Left lobe of liver (tissue), 2 donors: ENCODE measurements at places on chromosomes 3 and 15. TPM values are rescaled to one million over a fixed set of nuclear protein-coding genes. Genes with fewer than 3 reads are reported as not detected.

Gene NRG4
- 3.2 TPM for total RNA-seq

Gene CHMP2B
- total RNA-seq = 18.1 TPM

Gene GPR149
- total RNA-seq = not detected

Gene OR5K2
- total RNA-seq = not detected

Gene GOLGA8S
- 0.35 TPM for total RNA-seq

Gene SEMA6D
- 2.7 TPM for total RNA-seq

Gene MOBP
- not detected for total RNA-seq

Gene GLDN
- total RNA-seq = 0.60 TPM

Gene UROC1
- total RNA-seq = 112 TPM

Gene ZNF148
- 17.7 TPM for total RNA-seq

Gene FMN1
- total RNA-seq = 1.2 TPM

Gene DPPA2
- total RNA-seq = not detected

- no peak for DNase-seq
Measured at GRCh38 chr3:66098436-66098835, 59.7 kb upstream of the MAGI1 start.

DNA sequence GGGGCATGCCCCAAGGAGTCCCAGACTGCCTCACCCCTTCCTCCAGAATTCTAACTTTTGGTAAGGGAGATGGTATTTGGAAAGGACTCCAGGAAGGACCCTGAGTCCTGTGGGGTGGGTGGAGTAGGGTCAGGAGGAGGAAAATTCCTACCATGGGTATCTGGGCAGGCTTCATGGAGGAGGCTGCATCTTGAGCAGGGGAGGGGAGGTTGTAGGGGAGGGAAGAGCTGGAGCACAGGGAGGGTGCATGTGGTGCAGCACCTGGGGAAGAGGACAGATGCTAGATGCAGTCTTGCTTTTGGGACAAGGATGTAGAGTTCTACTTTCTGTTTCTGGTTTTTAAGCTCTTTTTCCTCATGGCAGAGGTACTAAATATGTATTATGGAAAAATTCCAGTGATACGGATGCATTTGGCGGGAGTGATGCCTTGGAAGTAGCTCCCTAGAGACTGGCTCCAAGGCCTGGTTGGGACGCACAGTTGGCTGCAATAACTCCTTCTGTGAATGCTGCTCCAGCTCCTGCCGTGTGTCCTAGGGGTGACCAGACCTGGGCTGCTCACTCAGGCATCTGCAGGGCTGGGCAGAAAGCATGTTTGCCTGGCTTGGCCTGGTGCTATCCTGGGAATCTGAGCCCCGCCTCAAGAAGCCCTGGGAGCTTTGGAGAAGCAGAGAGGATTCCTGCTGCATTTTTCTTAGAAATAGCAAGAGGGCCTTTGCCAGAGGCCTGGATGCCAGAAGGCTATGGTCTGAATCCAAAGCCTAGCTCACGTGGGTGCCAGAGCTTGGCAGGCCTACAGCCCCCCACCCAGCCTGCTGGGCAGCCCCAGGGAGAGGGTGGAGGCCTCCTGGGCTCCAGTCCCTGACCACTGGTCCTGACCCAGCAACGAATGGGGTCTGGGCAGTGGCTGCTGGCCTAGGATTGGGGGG lies 10.1 kb downstream of the SEMA3F start:
- DNase-seq = no peak

GRCh38 chr3:168095611-168096209 lies at the start of gene GOLIM4:
Gene GOLIM4, minus strand, starts transcription at chr3:168095924. Its CDS starts 639 bp downstream, at chr3:168095285.
- DNase-seq = peak; percentile 98

DNA sequence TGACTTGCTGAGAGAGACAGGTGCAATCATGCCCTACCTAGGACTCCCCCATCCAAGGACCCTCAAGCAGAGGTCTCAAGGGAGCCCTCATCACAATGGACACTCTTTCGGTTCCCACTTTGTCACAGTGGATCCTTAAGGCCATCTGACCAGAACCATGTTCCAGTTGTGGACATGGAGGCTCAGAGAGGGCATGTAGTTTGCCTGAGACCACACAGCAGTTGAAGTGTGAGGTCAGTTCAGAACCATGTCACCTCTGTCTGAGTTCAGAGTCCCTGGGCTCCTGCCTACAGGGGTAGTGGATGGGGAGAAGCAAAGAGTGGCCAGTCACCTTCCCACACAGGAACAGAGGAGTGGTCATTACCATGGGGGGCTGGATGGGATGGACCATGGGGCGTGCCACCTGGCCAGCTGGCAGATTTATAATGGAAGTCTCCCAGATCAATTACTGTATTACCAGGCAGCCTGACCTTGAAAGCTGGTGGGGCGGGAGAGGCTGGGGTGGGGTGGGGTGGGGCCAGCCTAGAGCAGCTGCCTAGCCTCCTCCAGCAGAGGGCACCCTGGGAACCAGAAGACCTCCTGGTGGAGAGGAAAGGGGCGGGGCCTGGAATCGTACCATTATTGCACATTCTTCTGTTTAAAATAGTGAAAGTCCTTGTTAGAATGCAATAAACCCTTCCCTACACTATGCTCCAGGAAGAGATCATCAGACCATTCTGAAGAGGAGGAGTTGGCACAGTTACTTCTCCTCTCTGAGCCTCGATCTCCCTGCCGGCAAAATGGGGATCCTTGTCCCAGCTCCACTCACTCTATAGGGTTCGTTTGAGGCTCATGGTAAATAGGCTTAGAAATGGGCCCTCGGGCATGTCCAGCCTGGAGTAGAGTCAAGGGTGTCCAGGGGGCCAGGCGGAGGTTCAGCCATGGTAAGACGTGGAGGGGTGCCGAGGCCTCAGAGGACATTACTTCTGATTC lies 26.9 kb upstream of the LINGO1 start:
- DNase-seq = no peak

DNA sequence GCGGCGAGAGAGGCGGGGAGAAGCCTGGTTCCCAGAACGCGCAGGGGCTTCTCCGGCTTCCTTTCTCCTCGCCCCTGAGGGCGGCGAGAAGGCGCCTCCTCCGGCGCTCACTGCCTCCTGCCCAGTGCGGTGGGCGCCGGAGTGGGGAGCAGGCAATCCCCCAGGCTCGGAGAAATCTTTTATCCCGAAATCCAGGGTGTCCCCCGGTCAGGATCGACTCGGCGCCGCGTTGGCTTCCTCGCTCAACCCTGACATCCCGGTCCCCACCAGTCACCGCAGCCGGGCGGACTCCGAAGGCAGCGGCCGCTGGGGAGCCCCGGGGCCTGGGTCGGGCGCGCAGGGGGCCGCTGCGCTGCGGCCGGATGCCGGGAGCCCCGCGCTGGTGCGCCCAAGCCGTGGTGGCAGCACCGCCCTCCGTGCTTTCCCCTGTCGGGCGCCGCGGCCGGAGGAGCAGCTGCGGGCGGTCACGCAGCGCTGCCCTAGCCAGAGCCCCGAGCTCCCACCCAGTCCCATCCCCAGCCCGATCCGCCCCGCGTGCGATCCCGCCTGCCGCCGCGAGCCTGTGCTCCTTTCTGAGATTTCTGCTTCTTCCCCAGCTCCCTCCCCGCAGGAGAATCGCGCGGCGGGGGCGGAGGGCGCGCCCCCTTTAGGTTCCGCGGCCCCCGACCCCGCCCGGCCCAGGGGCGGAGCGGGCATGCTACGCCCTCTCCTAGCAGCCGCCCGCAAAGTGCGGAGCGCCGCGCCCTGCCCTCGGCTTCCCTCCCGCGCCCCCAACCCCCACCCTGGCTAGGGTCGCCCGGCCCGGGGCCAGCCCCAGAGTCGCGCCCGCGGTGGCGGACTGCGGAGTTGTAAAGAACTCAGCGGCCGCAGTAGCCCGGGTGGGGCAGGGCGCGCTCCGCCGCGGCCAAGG lies 683 bp upstream of the CACNA2D3 start:
- no peak for DNase-seq

DNA sequence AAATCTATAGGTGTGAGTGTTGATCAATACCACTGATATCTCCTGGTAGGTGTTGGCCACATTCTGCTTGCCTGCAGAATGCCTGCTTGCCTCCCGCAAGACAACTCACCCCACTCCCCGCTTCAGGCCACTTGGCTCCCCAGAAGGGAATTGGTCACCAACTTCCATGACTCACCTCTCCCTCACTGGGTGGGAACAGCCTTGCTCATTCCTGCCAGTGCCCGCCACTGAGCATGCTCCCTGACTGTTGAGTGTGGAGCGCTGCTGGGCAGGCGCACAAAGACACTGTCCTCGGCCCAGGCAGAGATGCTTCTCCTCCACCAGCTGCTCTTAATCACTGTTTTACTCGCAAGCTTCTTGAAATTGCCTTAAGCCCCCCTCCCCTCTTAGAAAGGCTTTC lies 57.3 kb upstream of the PPP2R3A start:
- no peak for DNase-seq

GRCh38 chr3:63912768-63913588 lies 795 bp upstream of the SCAANT1 start:
- DNase-seq = peak; percentile 77

GRCh38 chr3:101896083-101896757 lies 46.9 kb downstream of the NFKBIZ start:
- DNase-seq = no peak

DNA sequence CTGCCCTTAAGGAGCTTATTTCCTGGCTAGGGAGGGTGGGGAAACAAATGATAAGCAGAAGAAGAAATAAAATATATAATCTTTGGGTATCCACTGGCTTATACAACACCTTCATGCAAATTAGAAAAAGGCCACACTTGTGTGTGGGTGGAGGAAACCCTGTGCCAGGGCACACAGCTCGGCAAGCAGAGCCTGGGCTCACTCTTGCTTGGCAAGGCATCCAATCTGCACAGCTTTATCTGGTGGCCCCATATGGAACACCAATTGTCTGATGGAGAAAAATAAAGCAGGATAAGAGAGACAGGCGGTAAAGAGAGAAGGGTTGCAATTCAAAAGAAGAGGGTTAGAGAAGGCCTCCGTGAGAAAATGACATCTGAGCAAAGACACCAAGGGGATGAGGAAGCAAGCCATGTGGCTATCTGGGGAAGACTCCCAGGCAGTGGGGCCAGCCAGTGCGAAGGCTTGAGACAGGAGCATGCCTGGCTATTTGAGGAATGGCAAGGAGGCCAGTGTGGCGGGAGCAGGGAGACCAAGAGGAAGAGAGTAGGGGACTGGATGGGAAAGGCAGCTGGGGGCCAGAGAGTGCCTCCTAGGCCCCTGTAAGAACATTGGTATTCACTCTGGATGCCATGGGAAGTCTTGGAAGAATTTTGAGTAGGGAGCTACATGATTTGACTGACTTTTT lies 22.5 kb upstream of the VPS8 start:
- no peak for DNase-seq

GRCh38 chr3:186869253-186870100 lies 27.0 kb downstream of the ADIPOQ start:
- DNase-seq = no peak

DNA sequence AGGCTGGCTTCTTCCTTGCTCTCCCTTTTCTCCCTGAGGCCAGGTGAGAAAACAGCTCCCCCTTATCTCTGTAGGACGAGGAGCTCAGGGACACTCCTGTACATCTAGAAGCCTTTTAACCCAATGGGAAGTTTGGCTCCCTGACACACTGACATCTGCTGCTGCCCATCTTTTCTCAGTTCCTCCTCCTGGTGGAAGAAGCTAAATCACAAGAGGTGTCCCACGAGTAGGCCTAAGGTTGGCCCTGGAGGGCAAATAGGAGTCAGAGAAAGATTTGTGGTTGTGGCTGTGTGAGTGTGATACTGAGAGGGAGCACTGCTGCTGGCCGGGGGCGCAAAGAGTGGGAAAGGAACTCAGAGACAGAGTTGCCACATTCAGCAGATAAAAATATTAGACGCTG lies 49.5 kb downstream of the ARHGAP31 start:
- no peak for DNase-seq

DNA sequence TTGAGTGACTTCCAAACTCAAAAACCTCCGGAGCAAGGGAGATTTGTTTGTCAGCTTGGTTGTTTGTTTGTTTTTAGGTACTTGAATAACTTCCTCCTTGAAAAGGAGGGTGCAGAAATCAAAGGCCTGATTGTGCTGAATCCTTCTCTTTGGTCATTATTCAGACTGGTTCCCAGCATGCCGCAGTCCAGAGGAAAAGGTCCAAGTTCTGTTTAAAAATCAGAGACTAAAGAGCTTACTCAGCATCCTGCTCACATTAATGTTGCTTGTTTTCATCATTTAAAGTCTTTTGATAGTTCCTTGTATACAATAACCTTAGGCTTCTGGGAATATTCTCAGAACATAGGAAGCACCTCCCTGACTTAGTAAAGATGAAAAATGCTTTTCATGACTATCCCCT lies 982 bp upstream of the SCG3 start:
- DNase-seq = no peak

DNA sequence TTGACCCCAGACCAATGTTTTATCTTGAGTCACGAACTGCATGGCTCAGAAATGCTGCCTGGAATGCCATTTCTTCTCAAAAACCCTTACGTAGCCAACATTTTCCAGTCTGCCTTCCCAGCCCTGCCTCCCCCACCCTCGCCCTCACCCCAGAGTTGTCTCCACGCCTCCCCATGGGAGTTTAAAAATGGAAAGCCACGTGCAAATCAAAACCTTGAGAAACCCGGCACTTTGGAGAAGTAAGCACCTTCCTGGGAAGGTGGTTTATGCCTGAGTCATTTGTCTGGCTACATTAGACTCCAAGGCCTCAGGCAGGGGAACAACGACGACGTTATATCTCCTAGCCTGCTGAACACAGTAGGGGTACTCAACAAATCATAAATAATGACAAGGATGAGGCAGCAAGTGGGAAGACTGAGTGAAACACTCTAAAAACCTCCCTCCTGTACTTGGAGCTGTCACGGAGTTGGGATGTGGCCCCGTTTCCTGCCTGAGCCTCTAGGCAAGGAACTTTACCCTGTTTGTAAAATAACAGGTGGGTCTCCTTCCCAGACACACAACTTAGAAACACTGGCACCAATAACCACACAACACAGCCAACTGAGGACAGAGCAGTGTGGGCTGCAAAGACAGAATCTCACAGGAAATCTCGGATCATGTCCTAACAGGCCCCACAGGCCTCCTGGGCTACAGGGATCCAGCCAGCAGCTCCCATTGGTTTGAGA lies 179.1 kb downstream of the NTRK3 start:
- no peak for DNase-seq

DNA sequence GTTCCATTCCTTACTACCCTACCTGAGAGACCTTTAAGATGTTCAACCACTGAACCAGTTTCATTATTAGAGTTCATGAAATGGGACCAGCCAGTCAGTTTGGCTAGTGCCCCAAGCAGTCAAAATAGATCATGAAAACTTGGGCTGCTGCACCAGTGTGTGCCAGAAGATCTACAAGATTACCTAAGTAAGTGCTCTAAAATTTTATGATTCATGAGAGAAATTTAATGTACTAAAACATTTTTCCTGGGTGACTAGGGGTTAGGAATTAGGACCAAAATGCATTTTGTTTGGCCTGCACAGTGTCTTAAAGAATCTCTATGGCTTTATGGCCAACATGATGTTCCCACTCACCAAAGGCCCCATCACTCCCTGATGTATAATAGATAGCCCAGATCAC lies 214.7 kb downstream of the ATP8B4 start:
- no peak for DNase-seq

- no peak for DNase-seq
Measured at GRCh38 chr3:152054315-152054714, 180.9 kb downstream of the SUCNR1 start.

DNA sequence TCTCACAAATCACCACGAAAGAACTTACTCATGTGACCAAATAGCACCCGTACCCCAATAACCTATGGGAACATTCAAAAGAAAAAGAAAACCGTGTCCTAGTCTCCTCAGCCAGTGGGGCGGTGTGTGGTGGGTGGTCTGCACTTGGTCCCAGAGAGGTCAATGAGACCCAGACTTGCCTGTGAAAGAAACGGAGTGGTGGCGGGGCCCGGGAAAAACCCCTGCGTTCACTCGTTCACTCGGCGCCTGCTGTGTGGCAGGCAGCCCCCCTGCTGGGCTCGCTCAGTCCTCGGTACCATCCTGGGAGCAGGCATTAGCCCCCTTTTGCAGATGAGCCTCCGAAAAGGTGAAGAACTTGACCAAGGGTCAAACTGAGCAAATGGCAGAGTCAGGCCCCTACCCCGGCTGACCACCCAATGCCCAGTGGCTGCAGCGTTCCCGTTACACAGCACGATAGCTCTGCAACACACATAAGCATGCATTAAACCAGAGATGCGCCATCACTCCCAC lies 36.0 kb downstream of the ZDHHC19 start:
- DNase-seq = no peak
